ENCODE measurements at places on chromosomes 6 and 20.
A peak's percentile ranks its signal among the peaks of the same experiment; 100 is the strongest.

DNA sequence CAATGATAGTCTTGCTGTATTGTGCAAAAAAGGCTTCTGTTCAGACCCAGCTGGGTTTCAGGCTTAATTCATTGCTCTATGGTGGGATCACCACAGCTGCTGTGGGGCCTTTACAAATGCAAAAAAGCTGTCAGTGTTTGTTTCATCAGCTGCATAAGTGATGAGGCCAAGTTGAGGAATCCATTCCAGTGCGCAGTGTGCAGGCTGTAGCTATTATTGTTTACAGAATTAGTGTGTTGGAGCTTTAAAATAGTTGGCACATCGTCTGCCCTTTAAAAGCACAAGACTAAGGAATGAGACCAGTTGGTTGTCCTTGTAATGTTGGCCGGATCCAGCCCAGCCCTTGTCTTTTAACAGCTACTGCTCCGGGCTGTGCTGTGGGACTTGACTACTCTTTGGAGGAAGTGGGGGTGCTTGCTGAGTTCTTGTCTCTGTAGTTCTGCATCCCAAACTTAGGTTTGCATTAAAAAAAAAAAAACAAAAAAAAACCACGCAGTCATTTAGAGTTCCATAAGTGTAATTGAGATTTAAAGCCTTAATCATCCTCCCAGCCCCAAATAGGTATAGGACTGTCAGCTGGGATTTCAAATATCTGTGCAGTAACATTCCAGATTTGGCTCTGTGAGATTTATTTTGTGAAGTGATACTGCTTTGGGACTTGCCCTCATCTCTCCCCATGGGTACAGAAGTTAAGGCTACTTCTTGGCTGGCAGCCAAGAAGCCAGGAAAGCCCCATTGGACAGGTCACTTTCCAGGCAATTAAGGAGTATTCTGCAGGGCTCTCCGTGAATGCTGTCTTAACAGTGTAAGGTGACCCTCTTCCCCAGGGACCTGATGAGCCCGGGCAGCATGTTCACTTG is 19.3 kb downstream of the JARID2 start:
- peak; percentile 55 for DNase-seq

DNA sequence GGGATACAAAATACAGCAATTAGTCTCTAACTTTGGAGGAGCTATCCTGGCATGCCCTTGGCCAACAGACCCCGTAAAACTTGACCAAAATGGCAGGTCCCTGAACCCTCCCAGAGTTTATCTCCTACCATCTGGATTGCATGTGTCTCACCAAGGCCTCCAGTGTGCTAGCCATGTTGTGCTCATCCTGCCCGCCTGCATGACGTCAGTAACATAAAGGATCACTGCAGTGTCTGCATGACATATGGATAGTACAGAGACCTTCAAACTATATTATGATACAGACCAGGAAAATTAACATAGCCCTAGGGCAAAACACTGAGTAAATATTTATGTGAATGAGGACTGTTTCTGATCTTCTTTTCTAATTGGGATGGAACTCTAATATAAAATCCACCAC is 25.3 kb downstream of the CPXM1 start:
- DNase-seq, result no peak

GRCh38 chr20:14715400-14715799 is 378.0 kb upstream of the FLRT3 start:
- no peak for DNase-seq

- peak; percentile 74 for DNase-seq
These were observed 59.6 kb upstream of the QKI start for GRCh38 chr6:163354761-163355425.

GRCh38 chr20:59157961-59158541 is 5.6 kb upstream of the ZNF831 start:
- DNase-seq, result no peak

GRCh38 chr20:14597206-14597715 is 259.8 kb upstream of the FLRT3 start:
- no peak for DNase-seq

DNA sequence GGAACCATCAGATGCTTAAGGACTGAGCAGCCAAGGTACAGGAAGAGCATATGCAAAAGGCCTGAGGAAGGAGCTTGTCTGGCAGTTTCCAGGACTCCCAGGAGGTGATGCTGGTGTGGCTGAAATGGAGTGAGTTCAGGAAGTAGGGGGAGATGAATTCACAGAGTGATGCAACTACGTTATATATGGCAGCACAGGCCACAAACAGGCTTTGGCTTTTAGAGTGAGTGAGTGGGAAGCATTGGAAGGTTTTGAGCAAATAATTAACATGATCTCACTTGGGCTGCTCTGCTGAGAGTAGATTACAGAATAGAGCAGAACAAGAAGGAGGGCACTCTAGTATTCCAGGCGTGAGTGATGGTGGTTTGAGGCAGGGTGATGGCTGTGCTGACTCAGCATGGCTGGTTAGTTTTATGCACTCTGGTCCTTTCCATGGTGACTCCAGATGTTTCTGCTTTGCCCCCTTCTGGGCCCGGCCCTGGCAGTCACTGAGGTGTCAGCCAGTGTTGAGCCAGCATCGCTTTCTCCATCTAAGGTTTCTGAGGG is 6.5 kb downstream of the BTN2A2 start:
- DNase-seq, result no peak

- DNase-seq, result no peak
These were observed 2.5 kb upstream of the SNX3 start for GRCh38 chr6:108263371-108263770.

- DNase-seq, result no peak
These were observed 12.2 kb downstream of the SUN5 start for GRCh38 chr20:32991792-32992641.

GRCh38 chr20:346033-346639 is 775 bp upstream of the NRSN2 start:
- DNase-seq, result no peak

- peak; percentile 47 for DNase-seq
These were observed 57.8 kb downstream of the SLC2A10 start for GRCh38 chr20:46767127-46767761.

DNA sequence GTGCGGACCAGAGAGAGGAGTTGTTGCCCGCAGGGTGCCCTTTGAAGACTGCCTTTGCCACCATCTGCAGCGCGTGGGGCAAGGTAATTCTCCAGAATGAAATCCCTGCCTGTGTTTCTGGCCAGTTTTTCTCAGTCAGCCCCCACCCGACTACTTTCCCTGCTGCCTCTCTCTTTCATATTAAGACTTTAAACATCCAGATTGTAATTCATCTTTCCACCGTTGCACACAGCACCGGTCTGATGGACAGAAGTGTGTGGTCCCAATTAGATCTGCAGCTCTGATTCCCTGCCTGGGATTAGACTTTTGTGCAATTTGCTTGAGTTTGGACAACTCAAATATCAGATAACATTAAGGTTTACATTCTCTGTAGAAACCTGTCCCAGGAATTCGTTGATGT is 489.0 kb downstream of the QKI start:
- no peak for DNase-seq

- DNase-seq, result no peak
These were observed 11.2 kb upstream of the C20orf144 start for GRCh38 chr20:33650753-33651561.

DNA sequence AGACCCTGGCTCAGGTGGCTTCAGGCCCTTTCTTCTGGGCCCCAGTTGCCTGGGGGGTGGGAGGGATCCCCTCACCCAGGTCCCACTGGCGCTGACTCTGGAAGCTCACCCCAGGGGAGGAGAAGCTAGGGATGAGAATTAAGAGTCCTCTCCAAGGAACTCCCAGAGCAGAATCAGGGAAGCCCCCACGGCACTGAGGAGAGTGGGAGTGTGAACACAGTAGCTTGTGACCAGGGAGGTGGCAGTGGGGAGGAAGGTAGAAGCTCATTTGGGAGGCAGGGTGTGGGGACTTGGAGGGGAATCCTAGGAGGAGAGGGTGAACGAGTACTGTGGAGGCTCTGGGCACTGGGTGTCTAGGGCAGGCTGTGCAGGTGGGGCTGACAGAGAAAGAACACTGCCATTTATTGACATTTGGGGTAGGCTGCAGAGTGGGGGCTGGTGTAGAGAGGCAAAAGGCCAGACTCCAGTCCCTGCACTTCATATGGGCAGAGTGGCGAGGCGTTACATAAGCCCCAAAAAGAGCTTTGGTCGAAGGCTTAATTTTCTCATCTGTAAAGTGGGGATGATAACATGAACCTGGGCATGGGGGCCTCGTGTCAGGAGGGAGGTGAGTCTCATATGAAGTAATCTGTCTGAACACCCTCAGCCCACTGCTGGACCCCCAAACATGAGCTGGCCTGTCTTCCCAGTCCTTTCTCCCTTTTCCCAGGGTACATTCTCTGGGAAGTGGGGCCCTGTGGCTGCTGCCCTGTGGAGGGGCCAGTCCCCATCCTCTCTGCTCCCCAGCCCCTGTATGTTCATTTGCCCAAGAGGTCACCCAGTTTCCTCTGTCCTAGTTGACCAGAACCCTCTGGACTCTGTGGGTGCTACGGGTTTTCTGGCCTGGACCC is 80.5 kb downstream of the VEGFA start:
- DNase-seq, result no peak

DNA sequence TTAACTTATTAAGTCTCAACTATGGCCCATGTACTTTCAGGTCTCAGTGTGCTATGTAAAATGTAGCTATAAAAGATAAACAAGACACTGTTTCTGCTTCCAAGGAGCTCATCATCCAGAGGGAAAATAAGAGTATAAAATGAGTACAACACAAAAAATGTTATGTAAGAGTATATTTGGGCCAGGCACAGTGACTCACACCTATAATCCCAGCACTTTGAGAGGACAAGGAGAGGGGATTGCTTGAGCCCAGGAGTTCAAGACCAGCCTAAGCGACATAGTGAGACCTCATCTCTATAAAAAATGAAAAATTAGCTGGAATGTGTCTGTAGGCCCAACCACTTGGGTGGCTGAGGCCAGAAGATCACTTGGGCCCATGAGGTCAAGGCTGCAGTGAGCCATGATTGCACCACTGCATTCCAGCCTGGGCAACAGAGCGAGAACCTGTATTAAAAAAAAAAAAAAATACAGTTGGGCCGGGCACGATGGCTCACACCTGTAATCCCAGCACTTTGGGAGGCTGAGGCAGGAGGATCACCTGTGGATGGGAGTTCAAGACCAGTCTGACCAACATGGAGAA is 124.0 kb downstream of the EDN1 start:
- DNase-seq, result no peak

DNA sequence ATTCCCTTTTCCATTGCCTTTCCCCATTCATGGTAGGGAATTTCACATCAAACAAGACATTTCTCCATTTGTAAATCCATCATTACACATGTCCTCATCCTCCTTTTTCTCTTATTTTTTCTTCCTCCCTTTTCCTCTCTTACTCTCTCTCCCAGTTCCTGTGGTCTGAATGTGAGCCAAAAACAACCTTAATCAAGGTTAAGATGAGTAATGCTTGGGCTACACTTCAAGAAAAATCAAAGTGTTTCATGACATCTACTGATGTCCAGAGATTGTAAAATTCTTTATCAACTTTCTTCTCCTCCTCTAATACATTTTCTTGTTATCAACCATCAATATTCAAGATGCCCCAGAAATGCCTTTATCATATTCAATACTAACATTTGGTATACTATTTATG is 208.0 kb upstream of the PRND start:
- DNase-seq, result peak; percentile 66

DNA sequence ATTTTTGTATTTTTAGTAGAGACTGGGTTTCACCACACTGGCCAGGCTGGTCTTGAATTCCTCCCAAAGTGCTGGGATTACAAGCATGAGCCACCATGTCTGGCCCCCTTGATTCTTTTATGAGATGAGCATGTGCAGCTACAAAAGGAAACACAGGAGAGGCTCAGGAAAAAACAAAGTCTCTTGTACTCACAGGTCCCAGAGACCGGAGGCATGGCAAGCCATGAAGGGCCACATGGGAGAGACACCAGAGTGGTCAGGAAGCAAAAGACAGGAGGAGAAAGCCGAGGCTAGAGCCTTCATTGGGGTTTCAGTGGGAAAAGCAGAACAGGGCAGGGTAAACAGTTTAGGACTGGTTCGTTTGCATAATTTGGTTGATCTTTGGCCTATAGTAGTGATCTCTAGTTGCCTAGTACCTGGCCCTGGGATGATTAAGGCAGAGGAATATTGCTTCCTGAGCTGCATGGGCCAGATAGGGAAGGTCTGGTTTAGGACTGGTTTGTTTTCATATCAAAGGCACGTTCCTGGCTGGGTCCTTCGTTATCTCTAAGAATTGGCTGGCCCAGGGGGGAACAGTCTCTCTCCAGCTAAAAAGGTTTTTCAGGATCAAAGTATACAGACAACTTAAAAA is 48.2 kb upstream of the PRND start:
- no peak for DNase-seq

GRCh38 chr20:58024241-58024721 is 204.2 kb downstream of the ANKRD60 start:
- DNase-seq, result no peak

DNA sequence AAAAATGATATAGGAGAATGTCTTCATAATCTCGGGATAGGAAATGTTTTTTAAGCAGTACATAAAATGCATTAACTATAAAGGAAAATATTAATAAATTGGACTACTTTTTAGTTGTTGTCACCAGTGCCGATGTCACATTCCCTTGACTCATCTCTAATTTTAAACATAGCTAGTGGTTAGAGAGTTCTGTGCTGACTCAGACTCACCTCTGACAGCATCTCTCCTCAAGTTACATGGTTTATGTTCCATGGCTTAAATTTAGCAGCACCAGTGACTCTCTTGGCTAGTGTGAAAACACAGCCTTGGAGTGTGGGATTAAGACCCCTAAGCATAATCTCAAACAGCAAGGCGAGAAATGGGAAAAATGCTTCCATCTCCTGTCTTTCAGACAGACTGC is 311.8 kb upstream of the MMS22L start:
- peak; percentile 78 for DNase-seq

DNA sequence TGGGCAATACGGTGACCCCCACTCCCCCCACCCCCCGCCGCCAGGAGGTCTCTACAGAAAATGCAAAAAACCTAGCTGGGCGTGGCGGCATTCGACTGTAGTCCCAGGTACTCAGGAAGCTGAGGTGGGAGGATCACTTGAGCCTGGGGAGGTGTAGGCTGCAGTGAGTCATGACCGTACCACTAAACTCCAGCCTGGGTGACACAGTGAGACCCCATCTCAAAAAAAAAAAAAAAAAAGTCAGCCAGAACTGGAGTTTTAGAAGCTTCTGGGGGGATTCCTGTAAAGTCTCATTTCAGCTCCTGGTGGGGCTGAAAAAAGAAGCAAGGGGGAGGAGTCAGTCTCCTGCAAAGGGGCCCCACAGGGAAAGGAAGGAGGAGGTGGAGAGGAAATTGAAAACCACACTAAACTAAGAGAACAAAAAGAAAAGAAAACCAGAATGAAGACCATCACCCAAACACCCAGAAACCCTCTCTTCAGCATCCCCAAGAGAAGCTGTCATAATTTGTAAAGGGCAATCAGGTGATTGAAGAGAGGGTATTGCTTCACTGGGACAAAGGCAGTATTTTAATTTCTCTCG is 50.4 kb downstream of the NOL4L start:
- DNase-seq, result no peak

- DNase-seq, result no peak
These were observed 26.8 kb downstream of the JAG1 start for GRCh38 chr20:10646886-10647420.

DNA sequence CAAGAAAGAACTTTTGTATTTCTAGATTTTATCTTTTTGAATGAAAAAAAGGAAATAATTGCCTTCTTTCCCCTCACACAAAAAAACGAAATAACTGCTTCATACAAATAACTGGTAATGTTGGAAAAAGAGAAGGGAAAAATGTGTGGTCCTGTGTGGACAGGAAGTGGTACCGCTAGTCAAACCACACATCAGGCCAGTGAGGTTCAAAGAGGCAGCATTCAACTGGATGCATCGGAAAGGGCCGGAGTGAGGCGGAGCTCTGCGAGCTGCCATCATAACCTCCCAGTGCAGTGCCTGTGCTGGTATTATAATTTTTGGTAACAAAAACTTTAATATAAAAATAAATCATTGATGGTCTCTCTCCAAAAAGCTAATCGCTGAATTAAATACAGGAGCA is 111.2 kb downstream of the IRF4 start:
- no peak for DNase-seq

- no peak for DNase-seq
These were observed 402.5 kb upstream of the FKBP1C start for GRCh38 chr6:62808565-62809293.

Measured in cardiac muscle cell (in vitro differentiated cells and primary cell).